ENCODE measurements at places on chromosomes 7 and 10.
A peak's percentile ranks its signal among the peaks of the same experiment; 100 is the strongest.

DNA sequence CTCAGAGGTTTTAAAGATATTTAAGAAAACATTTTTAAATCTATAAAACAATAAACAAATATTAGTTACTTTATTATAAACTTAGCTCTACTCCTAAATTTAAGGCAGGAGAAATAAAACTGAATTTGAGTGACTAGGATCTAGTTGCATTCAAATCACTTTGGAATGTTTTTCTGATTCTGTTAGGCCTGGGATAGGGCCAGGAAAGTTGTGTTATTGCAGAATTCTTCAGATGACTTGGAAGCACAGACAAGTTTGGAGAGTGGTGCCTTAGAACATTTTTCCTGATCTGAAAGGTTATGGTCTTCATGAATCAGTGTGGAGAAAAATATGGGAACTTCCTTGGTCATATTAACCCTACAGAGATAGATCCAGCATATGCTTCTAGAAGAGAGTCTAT lies 15.6 kb upstream of the SLC25A13 start:
- DNase-seq, result no peak

GRCh38 chr7:11317766-11318165 lies 344.1 kb downstream of the PHF14 start:
- no peak for DNase-seq

- DNase-seq, result no peak
These were observed 89.9 kb downstream of the RNF216 start for GRCh38 chr7:5691606-5692005.

DNA sequence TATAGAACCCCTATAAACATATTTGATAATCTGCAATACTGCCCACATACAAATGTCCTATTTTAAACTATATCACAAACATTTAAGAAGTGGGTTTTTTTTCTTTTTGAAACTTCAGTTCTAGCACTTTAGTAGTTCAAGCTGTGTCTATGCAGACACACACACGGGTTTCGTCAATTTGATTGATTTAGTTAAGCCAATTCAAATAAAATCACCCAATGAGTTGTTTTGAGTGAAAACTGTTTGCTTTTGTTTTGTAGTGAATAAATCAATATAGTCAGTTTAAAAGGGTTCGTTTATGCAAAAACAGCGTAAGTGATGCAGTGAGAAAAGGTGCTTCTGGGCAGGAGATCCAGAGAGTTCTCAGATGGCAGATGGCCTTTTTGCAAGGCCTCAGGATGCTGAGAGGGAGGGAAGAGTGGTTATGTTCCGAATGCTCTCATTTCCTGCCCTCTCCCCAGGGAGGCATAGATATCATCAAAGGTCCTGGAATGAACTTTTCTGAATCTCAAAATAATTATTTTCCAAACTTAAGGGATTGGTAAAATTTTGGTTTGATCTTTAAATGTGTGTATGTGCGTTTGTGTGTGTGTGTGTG lies 102.7 kb downstream of the AGMO start:
- DNase-seq, result no peak

DNA sequence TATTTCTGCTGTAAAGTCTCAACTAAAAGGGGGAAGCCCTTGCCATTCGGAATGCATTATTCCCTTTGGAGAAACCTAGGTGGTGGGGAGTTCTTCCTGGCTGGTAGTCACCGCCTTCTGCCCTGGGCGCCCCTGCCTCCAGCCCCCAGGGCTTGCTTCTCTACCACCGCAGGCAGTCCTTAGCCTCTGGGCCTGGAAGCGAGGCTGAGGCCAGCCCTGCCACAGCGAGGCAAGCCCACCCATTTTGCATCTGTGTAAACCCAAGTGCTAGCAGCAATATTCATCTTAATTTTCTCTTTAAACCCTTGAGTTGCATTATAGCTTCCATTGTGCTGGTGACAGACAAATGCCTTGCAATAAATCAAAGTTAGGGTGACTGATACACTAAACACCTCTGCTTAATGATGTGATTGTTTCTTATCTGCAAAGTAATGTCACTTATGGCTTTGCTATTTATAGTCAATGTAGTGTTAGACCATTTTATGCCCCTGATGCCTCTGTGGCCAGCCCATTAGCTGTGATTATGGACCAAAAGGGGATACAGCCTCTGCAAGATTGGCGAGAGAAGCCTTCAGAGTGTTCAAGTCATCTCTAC lies 26.2 kb upstream of the MGMT start:
- DNase-seq, result no peak

DNA sequence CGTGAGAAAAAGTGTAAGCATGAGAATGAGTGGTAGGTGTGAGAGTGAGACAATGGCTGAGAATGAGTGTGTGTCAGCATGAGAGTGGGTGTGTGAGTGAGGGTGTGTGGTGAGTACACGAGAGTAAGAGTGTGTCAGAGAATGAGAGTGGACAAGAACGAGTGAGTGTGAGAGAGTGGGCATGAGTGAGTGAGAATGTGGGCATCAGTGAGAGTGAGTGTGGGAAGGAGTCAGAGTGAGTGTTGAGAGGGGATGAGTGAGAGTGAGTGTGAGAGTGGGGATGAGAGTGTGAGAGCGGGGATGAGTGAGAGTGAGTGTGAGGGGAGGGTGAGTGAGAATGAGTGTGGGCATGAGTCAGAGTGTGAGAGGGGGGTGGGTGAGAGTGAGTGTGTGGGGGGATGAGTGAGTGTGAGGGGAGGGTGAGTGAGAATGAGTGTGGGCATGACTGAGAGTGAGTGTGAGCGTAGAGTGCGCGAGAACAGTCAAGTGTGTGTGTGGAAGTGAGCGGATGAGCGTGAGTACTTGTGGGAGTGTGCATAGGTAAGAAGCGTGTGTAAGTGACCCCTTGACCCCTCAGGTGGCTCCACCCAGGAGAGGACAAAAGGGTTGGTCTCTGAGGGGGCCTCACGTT lies 75.8 kb downstream of the GOLGA7B start:
- no peak for DNase-seq

- no peak for DNase-seq
These were observed 7.9 kb downstream of the GPRIN2 start for GRCh38 chr10:46548498-46549090.

- peak; percentile 74 for DNase-seq
These were observed 8.3 kb upstream of the SMKR1 start for GRCh38 chr7:129494041-129494440.

- no peak for DNase-seq
These were observed 361.0 kb downstream of the ETV1 start for GRCh38 chr7:13628239-13629001.

DNA sequence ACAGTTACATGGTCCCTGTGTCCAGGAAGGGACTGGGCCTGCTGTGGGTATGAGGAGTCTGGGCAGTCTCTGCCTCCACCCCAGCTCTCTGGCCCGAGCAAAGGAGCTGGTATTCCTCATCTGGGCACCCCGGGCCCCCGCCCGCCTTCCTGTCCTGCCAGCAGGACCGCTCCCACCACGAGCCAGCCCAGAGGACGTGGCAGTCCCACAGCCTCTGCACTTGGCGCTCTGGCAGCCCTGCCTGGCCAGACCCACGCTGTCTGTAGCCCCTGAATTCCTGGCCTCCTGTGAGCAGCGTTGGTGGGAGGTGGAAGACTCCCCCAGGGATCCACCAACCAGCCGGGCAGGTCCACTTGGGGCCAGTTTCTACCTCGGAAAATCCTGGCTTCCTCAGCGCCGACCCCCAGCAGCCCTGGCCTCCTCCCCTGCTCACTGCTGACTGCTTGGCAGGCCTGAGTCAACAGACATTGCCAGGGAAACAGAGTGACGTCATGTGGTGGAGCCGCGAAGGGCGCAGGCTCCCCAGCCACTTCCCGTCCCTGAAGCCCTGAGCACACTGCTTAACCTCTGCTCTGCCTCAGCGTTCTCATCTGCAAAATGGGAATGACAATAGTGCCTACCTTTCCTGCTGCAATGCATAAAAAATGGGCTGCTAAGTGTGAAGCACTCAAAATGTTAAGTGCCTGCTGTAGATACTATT lies 21.6 kb upstream of the LIMK1 start:
- peak; percentile 81 for DNase-seq

DNA sequence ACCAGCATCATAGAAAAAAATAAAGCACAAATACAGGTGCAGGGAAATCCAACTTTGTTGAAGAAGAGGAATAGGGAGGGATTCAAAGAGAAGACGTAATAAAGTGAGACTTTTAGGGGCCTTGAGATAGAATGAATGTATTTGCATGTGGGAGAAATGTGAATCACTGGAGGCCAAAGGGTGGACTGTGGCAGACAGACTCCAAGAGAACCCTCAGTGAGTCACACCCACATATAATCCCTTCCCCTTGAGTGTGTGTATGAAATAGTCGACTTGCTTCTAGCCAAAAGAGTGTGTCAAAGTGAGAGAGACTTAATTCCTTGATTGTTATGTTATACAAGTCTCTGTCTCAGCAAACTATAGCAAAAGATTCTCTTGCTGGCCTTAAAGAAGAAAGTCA lies 101.3 kb upstream of the GHITM start:
- no peak for DNase-seq

DNA sequence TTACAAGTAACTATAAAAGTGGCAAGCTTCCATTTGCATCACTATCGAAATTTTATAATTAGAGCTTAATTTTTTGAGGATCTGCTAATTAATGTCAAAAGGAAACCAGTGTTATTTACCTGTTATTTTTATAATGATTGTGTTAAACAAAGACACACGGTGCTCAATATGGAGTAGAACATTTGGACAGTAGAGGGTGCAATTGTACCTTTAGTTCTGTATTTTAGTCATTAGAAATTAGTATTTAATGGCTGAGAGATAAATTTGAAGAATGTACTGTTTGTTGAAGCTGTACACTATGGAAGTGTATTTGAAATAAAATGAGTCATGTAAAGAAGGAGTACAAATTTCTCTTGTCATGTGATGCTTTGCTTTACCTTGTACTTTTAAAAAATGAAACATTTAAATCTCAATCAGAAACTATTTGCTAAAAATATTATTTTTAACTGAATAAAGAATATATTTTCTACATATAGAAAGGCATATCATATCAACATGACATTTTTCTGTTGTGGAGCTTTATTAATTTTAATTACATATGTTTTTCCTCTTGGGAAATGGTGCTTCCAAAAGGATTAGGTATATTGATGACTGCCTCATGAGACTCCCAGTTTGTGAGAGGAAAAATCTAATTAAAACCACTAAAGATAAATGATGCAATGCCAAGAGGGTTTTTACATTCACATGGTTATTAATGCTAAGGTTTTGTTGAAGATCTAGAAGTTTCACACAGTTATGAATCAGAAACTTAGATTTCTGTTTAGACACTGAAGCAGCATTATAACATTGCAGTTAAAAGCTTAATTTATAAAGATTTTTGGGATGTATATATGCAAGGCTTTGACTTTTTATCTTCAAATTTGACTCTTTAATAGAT lies 10.4 kb upstream of the PRKG1 start:
- DNase-seq, result no peak

GRCh38 chr7:115128154-115128553 lies 206.3 kb downstream of the MDFIC start:
- no peak for DNase-seq

GRCh38 chr10:102114861-102115618 lies 5.1 kb downstream of the LDB1 start:
- peak; percentile 93 for DNase-seq

- DNase-seq, result no peak
These were observed 376.5 kb upstream of the SORCS1 start for GRCh38 chr10:107540981-107541380.

DNA sequence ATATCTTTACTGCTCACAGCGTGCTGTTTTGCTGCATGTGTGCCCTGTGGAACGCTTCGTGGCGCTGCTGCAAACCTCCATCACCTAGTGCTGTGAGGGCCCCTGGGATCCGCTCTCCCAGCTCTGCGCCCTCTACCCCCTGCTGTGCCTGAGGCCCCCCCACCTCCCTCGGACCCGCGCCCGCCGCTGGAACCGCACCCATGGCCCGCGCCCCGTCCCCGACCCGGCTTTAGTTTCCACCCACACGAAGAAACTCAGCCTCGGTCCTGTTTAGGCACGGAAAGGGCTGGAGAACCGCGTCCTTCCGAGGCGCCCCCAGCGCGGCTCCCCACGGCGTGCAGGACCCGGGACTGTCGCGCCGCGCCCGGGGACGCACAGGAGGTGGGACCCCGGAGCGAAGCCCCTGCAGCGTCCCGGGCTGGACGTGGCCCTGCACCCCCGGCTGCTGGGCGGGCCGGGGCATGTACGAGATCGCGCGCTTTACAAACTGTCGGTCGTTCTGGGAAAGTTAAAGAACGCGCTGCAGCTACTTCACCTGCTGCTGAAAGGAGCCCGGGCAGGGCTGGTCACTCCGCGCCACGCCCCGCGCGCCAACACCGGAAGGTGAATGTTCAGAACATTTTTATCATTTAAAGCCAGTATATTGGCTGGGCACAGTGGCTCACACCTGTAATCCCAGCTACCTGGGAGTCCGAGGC lies 54.3 kb downstream of the BMS1 start:
- DNase-seq, result peak; percentile 23

DNA sequence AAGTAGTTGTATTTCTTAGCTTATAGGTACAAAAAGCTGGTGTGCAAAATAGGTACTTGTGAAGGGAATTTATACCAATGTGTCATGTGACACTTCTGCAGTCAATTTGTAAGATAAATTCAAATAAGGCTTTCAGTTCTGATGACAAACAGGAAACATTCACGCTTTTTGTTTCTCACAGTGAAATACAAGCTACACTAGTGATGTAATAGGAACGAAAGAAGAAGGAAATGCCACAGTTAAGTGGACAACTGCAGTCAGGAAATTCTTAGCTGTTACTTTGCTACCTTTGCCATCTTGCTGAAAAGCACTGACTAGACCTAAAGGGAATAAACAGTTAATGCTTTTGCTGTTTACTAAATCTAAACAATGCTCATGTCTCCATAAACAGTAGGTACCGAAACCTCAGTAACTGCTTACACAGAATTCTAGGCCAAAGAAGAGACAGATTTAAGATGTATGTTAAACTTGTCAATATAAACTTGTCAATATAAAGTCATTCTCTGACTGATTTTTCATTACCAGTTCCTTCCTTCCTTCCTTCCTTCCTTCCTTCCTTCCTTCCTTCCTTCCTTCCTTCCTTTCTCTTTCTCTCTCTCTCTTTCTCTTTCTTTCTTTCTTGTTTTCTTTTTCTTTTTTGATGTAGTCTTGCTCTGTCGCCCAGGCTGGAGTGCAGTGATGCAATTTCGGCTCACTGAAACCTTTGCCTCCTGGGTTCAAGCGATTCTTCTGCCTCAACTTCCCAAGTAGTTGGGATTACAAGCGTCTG lies 10.1 kb downstream of the OTUD1 start:
- DNase-seq, result peak; percentile 75

DNA sequence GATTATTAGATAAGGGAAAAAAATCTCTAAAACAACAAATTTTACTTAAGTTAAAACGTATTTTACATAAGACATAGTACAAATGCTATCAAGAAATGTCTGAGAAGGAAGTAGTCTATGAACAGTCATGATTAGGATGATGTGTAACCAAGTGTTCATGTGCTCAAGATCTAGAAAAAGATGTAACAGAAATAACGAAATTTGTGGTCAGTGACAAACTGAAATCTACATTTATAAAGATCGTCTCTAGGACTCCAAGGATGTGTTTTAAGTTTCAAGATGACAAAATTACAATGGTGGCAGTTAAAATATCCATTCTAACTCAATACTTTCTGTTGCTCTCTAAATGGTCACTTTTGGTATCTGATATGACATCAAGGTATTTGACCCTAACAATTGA lies 17.2 kb downstream of the PPP3CB start:
- peak; percentile 84 for DNase-seq

DNA sequence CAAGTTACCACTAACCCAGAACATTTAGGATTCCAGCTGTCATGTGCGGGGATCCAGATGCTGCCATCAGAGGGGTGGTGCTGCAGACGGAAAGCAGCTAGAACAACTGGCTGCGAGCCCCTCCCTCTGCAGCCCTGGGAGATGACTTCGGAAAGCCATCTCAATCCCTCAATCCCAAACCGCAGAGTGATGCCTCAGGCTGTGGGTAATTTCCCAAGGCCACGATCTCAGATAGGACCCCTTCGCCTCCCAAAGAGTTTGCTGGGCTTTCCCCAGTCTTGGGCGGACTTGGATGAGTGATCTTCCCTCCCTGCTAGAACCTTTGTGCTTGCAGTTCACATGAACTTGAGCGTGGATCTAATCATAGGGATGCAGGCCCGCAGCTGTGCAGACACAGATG lies 71.3 kb upstream of the EN2 start:
- DNase-seq, result no peak

Data from activated CD4-positive, alpha-beta T cell treated with anti-CD3 and anti-CD28 coated beads, Interleukin-10, Interleukin-2, amounts not matched to agents 100 ng/mL and 50 ng/mL, durations not matched to agents 16 hours and 8 hours (primary cell).